Kasumi-1 (cell line): ENCODE measurements at places on chromosomes 5 and 9.

DNA sequence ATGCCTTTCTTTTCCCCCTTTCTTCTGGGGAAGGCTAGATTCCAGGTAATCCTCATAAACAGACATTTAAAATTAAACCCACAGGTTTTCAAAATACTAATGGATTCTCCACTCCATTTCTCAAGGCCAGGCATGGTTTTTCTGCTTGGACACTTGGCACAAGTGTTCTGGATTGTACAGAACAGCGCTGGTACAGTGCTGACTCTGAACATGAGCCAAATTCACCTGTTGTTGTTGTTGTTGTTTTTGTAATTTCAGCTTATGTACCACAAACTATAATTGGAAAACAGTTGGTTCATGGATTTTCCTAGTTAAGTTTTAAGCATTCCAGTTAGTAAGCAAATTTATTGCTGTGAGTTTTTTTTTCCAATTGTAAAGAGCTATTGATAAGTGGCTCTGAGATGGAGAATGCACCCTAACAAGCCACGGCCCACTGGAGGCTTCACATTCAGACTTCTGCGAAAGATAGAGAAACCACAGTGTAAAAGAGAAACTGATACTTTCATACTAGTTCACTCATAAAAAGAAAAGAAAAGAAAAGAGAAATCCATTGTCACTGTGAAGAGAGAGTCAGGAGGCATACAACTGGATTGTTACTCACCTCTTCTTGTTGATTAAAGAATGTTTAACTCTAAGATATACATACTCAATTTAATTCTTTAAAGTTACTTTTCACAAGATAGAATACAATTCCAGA is 16.2 kb upstream of the ITGA1 start:
- no peak for DNase-seq

GRCh38 chr9:24464319-24464951 is 81.3 kb downstream of the IZUMO3 start:
- DNase-seq: peak; percentile 42

GRCh38 chr9:121322037-121322736 is 47.9 kb downstream of the STOM start:
- no peak for DNase-seq

GRCh38 chr9:96136992-96137670 is 164.8 kb downstream of the HSD17B3 start:
- no peak for DNase-seq

GRCh38 chr5:82717738-82718137 is 359.5 kb downstream of the TMEM167A start:
- DNase-seq: no peak

- DNase-seq: no peak
Observed at GRCh38 chr5:179185256-179185940, 125.2 kb downstream of the ZNF354C start.

GRCh38 chr5:5080790-5081189 is 59.3 kb upstream of the ADAMTS16 start:
- DNase-seq: no peak

GRCh38 chr5:61704289-61704688 is 372.2 kb downstream of the ZSWIM6 start:
- no peak for DNase-seq

DNA sequence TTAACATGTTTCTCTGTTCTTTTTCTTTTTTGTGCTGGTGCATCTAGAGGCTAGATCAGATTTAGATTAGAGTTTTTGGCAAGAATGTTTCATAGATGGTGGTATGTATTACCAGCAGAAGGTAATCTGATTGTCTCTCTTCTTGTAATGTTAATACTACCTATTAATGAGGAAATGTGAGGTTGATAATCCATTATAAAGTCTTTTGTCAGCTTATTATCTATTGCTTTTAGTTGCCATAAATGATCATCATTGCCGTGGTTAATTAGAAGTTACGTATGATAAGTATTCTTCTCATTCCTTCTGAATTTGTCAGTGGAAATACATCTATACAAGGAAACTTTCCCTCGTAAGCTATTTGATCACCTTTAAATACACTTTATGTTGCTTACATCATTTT is 135.0 kb downstream of the PAM start:
- DNase-seq: no peak

DNA sequence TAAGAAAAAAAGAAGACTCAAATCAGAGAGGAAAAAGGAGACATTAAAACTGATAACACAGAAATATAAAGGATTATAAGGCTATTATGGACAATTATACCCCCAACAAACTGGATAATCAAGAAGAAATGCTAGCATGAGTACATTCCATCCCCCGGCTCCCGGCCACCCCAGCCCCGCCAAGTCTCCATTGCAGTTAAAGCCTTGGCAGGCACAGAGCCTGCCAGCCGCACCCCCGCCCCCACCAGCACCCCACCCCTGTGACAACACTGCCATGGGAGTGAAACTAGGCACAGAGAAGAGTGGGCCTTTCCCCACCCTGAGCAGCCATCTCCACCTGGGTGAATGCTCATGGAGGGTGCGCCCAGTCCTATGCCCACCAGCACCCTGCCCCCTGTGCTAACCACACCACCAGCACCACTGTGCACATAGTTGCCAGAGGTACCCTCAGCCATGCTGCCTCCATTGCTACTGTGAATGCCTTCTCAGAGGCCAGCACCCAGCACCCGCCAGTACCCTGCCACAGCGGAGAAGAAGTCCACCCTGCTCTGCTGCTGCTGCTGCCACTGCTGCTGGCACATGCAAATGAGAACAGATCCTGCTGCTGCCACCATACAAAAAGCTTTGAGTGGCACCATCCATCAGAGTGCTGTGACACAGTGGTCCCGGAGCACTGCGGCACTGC is 117.0 kb downstream of the CSNK1G3 start:
- DNase-seq: no peak

GRCh38 chr5:116861666-116862065 is 287.0 kb upstream of the SEMA6A start:
- DNase-seq: no peak

DNA sequence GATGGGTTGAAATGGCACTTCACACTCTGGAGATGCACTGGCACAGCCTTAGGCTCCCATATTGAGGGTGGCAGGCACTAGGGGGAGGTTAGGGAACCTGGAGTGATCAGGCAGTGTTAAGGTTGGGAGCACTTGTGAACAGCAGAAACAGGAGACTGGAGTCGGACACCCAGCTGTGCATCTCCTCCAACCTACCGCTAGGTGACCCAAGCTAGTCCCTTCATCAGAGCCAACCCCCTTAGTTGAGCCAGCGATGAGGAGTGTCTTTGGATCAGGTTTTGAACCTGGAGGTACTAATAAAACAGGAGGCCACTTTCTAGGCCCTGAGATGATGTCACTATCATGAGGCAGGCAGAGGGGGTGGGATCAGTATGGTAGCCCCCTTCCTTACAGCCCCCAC is 1.7 kb downstream of the ACTL7B start:
- DNase-seq: no peak

GRCh38 chr5:16580382-16580781 is 36.4 kb downstream of the RETREG1 start:
- no peak for DNase-seq

- DNase-seq: no peak
Observed at GRCh38 chr9:107597743-107598217, 108.2 kb upstream of the KLF4 start.

DNA sequence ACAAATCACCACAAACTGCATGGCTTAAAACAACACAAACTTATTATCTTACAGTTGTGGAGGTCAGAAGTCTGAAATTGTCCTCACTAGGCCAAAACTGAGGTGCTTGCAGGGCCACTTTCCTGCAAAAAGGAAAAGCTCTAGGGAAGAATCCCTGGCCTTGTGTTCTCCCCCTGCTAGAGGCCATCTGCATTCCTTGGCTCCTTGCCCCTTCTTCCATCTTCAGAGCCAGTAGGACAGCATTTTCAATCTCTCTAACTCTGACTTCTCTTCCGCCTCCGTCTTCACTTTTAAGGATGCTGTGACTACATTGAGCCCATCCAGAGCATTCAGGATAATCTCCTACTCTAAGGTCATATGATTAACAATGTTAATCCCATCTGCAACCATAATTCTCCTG is 236.6 kb downstream of the CDK5RAP2 start:
- no peak for DNase-seq

GRCh38 chr5:178625679-178626483 is 969 bp downstream of the CLK4 start:
- DNase-seq: peak; percentile 41

GRCh38 chr5:119743927-119744326 is 114.6 kb downstream of the FAM170A start:
- DNase-seq: peak; percentile 57

DNA sequence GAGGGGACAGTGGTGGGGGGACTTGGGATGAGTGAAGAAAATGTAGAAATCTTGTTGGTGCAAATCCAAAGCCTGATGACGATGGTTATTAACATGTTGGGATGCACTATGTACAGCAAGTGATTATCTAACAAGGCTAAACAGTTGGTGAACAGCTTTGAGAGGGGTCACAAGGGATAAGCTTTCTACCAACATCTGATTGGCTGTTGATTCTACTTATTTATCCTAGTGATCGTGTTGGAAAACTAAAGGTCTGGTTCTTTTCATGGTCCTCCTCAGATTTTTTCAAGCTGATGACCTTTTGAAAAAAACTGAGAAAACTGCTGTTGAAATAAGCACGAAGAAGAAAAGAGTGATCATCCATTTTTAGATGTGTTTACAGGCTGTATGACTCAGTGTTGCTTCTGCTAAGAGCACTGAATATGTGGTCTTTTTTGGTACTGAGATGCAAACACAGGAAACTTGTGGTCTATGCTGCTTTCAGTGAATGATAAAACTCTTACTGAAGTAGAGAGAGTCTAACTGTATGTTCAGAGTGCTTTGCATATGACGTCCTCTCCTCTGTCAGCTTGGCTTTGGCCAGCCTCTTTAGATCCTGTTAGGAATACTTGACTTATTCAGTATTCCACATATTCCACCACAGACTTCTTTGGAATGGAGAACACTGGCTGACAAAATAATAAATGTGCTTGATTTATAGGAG is 174.8 kb downstream of the SLF1 start:
- DNase-seq: peak; percentile 92

GRCh38 chr9:22208846-22209585 is 199.9 kb upstream of the CDKN2B start:
- DNase-seq: no peak

- DNase-seq: no peak
Observed at GRCh38 chr9:128206484-128206883, 3.3 kb downstream of the DNM1 start.

GRCh38 chr5:142317173-142317572 is 7.6 kb downstream of the SPRY4 start:
- DNase-seq: no peak

- DNase-seq: no peak
Observed at GRCh38 chr5:80170117-80170535, 85.7 kb downstream of the SERINC5 start.

GRCh38 chr9:101674165-101674564 is 64.3 kb downstream of the GRIN3A start:
- DNase-seq: peak; percentile 14

- DNase-seq: no peak
Observed at GRCh38 chr9:122134822-122135528, 24.6 kb downstream of the NDUFA8 start.

GRCh38 chr5:58462154-58462553 is 2.3 kb upstream of the PLK2 start:
- no peak for DNase-seq

- peak; percentile 65 for DNase-seq
Observed at GRCh38 chr5:32589942-32590869, 4.8 kb downstream of the SUB1 start.

GRCh38 chr5:151679421-151680155 is 7.1 kb downstream of the SPARC start:
- no peak for DNase-seq

GRCh38 chr5:18032744-18033143 is 398.5 kb downstream of the TAF11L14 start:
- peak; percentile 10 for DNase-seq

GRCh38 chr9:82920154-82920553 is 142.8 kb downstream of the RASEF start:
- DNase-seq: no peak

DNA sequence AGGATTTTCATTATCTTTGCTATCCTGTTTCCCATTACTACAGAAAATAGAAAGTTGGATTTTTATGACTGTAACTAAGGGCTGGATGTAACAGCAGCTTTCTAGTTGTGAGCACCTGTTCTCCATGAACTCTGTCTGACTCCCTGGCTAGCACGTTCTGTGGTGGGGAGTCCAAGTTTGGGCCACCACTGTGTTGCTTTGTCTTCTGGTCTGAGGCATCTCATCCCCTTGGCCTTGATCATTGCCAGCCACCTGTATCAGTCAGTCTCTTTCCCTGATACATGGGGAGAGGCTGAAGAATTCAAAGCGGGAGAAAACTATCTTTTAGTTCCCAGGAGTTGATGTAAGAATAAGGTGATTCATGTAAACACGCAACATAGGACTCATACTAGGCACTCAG is 33.4 kb downstream of the WDR70 start:
- no peak for DNase-seq

- DNase-seq: no peak
Observed at GRCh38 chr9:134128727-134129679, 6.9 kb upstream of the WDR5 start.

DNA sequence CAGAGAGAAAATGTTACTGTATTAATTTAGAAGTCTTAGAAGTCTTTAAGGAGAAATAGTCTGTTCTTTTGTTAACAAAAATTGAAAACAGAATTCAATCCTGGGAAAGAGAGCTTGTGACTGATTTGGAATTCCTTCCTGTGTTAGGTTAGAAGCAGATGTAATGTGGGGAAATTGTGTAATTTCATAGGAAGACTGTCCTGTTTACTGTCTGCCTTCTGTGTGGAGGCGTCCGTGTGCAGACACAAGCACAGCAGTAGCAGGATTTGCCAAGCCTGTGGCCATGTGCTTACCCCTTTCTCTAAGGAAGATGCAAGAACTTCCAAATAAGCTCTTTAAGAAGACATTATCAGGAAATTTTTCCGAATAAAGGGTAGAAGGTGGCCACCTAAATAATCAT is 36.7 kb upstream of the F2R start:
- no peak for DNase-seq

DNA sequence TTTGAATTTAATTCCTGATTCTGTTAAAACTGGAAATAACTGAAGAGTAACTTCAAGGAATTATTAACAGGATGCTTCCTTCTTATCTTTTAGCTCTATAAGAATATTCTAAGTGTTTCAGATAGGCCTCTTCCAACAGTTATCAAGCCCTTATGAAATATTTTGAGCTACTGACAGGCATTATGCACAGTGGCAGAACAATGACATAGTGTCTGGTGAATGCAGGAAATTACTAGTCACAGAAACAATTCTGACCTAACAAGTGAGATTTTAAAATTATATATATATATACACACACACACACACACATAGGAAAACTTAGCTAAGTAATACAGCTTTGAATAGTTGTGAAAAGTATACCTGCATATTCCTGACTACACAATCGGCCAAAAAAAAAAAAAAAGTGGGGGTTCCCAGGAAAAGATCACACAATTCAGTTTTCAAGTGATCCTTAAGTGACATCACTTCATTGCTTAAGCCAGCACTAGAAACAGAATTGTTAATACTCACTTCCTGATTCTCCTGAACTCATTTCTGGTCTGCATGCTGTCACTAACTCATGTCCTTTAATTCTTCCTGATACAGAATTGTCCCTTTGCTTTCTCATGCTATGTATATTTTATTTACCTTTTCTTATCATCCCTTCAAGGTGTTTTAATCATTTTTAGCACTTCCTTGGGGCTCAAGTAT is 77.3 kb downstream of the SLC25A46 start:
- DNase-seq: peak; percentile 5
